ENCODE measurements at places on chromosomes 12 and 14.
A peak's percentile ranks its signal among the peaks of the same experiment; 100 is the strongest.

- no peak for DNase-seq
These were observed 200.7 kb downstream of the FUT8 start for GRCh38 chr14:65613131-65613650.

- no peak for DNase-seq
These were observed 41.1 kb downstream of the RPS29 start for GRCh38 chr14:49545071-49545470.

GRCh38 chr14:90587252-90587910 is 190.6 kb downstream of the CALM1 start:
- no peak for DNase-seq

DNA sequence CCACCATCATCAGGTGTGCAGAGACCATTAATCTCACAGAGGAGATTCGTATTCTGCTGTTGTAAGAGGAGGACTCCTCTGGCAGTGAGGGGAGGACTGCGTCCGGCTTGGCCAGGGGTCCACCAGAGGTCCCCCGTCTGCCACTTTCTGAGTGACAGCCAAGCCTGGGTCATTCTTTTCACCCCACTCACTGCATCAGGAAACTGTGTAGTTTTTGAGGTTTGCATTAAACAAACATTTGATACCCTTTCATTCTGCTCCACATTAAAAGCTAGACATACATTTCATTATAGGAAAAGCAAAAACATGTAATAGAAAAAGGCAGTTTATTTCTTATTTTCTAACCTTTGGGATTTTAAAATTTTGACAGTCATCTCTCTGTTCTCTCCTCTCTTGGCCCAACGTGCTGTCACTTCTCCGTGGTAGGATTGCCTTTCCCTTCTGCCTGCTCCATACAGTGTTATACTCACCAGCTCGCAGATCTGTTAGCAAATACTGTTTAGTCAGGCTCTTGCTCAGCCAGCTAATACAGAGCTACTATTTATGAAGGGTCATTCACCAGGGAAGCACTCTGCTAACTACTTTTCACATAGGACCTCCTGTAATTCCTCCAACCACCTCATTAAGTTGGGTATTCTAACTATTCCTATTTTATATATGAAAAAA is 99.3 kb downstream of the PELI2 start:
- no peak for DNase-seq

- DNase-seq = no peak
These were observed 10.0 kb upstream of the SLC38A4 start for GRCh38 chr12:46835785-46836184.

- DNase-seq = no peak
These were observed 55.5 kb downstream of the PPP2R5E start for GRCh38 chr14:63487724-63488123.

DNA sequence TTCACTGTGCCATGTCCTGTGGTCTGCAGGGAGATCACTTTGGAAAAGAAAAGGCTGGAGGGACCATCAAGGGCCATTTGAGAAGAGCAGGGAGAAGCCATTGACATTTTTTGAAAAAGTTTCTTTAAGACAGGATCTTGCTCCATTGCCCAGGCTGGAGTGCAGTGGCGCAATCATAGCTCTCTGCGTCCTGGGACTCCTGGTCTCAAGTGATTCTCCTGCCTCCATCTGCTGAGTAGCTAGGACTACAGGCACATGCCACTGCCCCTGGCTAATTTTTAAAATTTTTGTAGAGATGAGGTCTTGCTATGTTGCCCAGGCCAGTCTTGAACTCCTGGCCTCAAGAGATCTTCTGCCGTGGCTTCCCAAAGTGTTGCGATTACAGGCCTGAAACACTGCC is 32.3 kb downstream of the PTHLH start:
- no peak for DNase-seq

GRCh38 chr14:103562429-103563225 is at the start of the genes BAG5 and COA8:
Gene BAG5 (minus strand): TSS chr14:103562657. CDS start chr14:103561164, 1,493 bp downstream.
Gene COA8 (plus strand): TSS chr14:103562960. CDS start chr14:103563002, 42 bp downstream.
- peak; percentile 95 for DNase-seq

DNA sequence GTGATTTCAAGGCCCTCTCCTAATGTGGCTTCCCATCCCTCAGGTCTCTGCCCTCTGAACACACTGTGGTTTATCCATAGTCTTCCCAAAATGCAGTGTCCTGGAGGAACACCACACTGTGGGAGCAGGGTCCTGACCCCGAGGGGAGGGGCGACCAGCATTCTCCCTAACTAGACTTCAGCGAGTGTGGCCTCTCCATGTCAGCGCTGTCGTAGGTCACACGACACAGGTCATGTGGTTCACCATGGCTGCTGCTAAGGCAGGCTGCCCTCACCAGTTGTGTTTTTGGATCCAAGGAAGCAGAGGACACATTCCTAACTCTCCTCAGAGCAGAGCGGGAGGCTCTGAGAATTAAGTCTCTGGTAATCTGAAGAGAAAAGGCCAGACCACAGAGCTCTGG is 50.5 kb downstream of the SSH1 start:
- no peak for DNase-seq

GRCh38 chr14:46306267-46306666 is 345.3 kb downstream of the RPL10L start:
- DNase-seq = no peak

DNA sequence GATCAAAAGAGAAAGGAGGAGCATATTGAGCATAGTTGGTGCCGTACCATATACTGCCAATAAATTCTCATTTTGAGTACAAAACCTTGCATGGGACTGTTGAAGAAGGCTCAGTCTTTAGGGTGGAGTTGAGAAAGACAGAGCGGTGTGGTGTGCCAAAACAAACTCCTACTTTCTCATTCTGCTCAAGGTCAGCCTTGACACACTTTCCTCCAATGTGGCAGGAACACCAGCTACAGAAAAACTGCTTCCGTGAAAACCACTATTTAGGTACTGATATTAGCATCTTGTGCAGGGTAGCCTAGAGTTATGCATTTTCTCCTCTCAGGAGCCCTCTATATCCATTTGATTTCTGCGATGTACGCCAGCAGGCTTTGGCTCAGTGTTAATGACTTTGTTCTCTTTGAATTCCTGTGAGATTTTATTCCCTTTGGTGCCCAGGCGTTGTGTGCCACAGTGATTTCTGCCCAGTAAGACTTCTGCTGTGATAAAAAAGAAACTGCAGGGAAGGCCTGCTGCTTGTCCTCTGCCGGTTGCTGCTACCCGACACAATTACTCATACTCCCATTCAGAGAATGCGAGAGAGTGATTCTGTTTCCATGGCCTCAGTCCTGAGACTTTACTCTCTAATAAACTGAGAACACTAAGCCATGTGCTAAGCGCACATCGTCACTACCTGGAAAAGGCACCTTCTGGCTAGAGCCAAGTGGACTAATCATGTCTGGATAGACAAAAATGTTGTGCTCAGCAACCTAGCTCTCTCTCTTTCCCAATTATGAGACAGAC is 88.3 kb upstream of the MDM1 start:
- DNase-seq = no peak
